ENCODE measurements at places on chromosomes 3 and 15.

- no peak for DNase-seq
Observed at GRCh38 chr15:75696854-75697259, 15.8 kb downstream of the CSPG4 start.

- no peak for DNase-seq
Observed at GRCh38 chr3:6273878-6274277, 587.0 kb upstream of the GRM7 start.

- DNase-seq = no peak
Observed at GRCh38 chr15:86988033-86988432, 908.4 kb downstream of the AGBL1 start.

- peak; percentile 78 for DNase-seq
Observed at GRCh38 chr15:82262422-82263026, at the start of the genes EFL1 and SAXO2. EFL1 (minus strand) TSS chr15:82262734; CDS start chr15:82261778, 956 bp downstream. SAXO2 (plus strand) TSS chr15:82262818; CDS start chr15:82262880, 62 bp downstream.

GRCh38 chr15:90124507-90124906 lies 22.2 kb upstream of the IDH2 start:
- no peak for DNase-seq

- DNase-seq = no peak
Observed at GRCh38 chr15:25829073-25829472, 34.1 kb downstream of the ATP10A start.

- peak; percentile 48 for DNase-seq
Observed at GRCh38 chr3:179015551-179016020, 56.0 kb downstream of the ZMAT3 start.

GRCh38 chr15:70158309-70159000 lies 60.7 kb upstream of the TLE3 start:
- DNase-seq = no peak

DNA sequence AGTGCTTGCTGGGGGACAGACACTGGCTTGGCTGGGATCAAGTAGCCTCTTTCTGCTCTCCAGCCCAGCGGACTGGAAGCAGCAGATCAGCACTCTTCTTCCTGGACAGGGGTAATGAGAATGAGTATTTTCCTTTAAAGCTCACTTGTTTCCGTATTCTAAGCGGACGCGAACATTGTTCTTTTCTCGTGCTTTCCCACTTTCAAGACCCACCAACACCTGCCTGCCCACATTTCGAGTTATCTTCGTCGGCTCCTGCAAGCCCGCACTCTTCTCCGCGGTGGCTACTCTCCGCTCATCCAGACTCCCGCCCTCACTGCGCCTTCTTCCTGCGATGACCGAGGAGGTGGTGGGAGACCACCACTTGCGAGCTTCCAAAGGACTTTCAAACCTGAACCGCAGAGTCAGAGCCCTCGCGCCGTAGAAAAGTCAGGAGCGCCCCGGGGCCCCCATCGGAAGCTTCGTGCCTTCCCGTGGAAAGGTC lies 1.6 kb upstream of the PPM1L start:
- DNase-seq = no peak

- DNase-seq = no peak
Observed at GRCh38 chr3:48614044-48614443, 4.6 kb upstream of the UQCRC1 start.

- no peak for DNase-seq
Observed at GRCh38 chr3:96734273-96735009, 80.0 kb upstream of the EPHA6 start.

DNA sequence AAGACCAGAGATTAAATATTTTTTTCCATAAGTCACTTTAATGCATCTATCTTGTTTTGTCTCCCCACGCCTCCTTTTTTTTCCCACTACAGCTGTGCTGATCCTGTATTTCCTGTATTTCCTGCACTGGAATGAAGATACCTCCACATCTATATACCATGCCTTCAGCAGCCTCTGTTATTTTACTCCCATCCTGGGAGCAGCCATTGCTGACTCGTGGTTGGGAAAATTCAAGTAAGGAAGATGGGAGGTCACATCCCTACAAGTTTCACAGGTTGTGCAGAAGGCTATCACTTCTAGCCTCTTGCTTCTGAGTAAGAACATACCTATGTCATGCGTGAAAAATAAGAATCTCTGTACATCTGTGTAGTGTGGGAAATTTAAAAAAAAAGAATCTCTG lies 3.1 kb downstream of the SLC15A2 start:
- no peak for DNase-seq

- DNase-seq = no peak
Observed at GRCh38 chr3:188240189-188240981, 86.4 kb downstream of the LPP start.

DNA sequence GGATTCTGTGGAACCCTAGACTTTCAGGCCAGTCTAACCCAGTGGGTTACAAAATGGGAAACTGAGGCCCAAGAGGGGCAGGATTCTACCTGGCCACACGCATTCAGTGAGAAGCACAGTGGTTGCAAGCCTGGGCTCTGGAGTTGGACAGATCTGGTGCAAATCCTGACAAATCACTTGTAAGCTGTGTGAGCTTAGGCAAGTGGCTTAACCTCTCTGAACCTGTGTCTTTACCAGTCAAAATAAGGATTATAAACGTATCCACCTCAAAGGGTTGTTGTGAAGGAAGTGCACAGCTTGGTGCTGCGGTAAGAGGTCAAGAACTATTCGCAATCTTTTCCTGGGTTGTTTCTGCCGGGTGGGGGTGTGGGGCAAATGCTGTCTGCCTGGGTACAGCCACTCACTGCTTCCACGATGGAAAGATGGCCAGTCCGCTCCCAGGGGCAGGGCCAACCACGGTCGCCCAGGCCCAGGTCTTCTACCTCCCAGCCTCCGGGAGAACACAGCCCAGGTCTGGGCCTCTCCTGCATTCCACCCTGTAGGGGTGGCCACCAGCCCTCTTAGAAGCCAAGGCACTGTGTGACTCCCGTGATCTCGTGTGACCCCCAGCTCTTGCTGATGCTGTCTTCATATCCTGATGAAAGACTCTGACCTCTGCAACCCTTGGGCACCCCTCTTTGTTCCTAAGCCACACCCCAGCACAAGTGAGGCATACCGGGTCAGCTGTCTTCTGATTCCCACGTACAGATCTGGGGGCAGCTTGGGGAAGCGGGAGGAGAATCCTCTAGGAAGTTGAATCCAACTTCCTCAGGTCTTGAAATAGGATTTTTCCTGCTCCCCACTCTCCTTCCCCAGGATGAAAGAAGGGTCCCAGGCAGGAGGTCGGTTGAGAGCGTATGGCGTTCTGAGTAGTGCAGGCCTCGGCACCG lies 1.5 kb downstream of the CHRNA3 start:
- DNase-seq = no peak

DNA sequence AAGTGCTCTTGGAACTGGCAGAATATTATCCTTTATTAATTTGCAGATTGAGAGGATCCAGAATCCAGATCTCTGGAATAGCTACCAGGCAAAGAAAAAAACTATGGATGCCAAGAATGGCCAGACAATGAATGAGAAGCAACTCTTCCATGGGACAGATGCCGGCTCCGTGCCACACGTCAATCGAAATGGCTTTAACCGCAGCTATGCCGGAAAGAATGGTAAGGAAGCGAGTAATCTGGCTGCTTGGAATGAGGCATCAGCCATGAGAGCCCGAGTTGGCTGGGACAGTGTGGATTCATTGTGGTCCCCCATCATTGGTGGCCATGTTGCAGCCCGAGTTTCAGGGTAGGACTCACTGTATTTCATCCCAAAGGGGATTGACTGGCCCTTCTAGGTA lies 47.1 kb downstream of the PARP14 start:
- no peak for DNase-seq

DNA sequence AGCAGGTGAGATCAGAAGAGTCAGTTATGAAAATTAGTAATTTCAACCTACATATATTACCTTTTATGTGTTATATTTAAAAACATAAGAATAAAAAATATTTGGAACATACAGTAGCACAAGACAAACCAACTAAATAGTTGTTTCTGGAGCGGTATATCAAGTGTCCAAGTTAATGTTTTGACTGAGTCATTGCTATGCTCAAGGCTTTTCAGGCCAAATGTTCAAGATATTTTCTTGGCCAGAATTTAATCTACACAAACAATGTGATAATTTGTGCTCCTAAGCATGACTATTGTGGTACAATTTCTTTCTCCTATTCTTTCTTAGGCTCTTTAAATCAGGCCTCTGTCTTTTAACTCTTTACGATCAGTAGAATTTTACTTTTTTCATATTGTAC lies 412.4 kb downstream of the RAP2B start:
- no peak for DNase-seq

DNA sequence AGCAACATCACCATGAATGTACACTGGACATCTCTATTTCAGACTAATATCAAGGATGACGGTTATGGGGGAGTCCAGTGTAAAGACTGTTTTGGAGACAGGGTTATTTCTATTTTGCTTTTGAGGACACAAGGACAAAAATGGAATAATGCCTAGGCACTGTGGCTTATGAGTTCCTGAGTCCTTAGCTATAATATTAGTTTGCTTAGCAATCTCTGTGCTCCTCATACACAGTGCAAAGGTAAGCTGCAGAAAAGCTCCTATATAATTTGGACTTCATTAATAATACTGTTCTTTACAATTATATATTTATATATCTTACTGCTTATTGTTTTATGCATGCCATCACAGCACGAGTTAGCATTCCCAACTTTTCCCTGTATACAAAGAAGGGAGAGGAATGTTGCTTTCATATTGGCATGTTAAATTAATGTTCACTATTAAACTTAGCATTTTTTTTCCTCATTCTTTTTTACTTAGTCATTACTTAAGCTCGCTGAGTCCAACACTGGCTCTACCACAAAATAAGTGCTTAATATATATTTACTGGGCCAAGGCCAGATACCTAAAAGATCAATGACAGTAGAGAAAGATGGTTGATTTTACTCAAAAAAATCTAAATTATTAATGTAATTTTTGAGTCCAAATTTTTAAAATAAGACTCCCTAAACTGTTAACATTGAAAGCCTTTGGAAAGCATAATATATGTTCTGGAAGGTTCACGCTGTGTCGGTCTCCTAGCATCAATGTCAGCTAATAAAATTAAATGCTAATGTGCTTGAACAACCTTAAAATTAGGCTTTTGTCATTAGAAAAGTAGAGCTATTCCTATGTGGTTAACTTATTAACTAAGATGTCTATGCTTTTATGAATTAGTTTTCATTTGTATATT lies 13.8 kb downstream of the THBS1 start:
- no peak for DNase-seq

- DNase-seq = no peak
Observed at GRCh38 chr3:120622457-120622856, 26.3 kb downstream of the NDUFB4 start.

GRCh38 chr15:90306560-90306959 lies 41.1 kb downstream of the NGRN start:
- DNase-seq = no peak

- no peak for DNase-seq
Observed at GRCh38 chr3:129035360-129036221, 25.0 kb upstream of the GP9 start.

DNA sequence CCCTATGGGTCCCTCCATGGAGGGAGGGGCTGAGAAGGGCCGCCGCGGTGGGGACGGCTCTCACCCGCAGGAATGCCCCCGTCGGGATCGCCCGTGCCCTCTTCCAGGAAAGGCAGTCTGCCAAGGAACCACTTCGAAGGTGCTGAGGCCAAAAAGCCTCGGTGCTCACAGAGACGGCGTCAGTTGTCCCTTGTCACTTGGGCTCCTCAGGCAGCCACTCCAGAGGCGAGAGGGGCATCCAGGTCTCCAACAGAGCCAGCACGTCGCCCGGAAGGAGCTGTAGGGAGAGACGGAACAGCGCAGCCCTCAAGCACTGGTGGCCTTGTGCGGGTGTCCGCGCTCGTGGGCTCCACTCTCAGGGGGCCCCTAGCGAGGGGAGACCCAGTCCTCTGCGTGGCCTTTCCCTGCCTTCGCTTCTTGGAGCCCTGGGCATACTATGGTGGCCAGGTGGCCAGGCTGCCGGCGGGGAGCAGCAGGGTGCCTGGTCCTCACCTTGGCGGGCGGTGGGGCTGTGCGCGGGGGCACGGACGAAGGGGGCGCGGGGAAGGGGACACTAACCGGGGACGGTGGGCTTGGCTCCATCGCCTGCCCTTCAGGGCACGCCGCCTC lies 994 bp downstream of the MESP1 start:
- DNase-seq = peak; percentile 16

DNA sequence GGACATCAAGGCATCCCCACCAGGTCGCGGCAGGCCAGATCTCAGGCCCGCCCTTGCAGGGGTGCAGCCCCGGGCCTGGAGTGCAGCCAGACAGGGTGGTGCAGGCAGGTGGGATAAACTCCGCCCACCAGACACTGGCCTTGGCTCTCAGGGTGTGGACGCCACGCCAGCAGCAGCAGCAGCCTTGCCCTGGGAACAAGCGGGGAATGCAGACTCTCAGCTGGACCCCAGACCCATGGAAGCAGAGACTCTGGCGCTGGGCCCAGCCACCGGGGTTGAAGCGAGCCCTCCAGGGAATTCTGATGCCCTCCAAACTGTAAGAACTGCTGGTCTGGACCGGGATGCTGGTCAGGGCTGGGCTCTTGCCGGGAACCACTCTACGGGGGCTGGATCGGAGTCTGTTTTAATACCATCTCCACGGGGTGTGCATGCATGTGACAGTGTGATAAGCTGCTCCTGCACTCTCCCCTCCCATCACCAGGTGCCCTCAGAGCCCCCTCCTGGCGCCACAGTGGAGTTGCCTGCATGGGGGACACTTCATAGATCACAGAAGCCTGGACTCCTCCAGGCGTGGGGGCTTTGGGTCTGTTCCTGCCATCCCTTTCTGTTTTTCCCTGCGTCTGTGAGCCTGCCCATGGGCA lies 142.7 kb downstream of the NSMCE3 start:
- DNase-seq = no peak

GRCh38 chr3:64789111-64789510 lies 101.3 kb upstream of the ADAMTS9 start:
- no peak for DNase-seq

- peak; percentile 92 for DNase-seq
Observed at GRCh38 chr3:159839561-159840379, 148.9 kb upstream of the IL12A start.

DNA sequence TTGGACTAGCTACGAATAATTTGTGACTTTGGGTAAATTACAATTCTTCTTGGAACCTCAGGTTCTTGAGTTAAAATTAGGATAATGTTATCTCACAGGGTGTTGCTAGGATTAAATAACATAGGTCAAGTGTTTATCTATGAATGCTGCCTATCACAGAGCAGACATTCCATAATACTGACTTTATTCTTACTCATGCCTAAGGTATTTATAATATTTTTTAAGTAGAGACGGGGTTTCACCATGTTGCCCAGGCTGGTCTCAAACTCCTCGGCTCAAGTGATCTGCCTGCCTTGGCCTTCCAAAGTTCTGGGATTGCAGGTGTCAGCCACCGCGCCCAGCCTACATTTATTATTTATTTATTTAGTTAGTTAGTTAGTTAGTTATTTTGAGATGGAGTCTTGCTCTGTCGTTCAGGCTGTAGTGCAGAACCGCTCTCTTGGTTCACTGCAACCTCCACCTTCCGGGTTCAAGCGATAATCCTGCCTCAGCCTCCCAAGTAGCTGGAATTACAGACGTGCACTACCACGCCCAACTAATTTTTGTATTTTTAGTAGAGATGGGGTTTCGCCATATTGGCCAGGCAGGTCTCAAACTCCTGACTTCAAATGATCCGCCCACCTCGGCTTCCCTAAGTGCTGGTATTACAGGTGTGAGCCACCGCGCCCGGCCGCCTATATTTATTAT lies 741 bp upstream of the ZNF106 start:
- DNase-seq = no peak
